ENCODE measurements at places on chromosomes 3 and 15. TPM values are rescaled to one million over a fixed set of nuclear protein-coding genes. Genes with fewer than 3 reads are reported as not detected.
A peak's percentile ranks its signal among the peaks of the same experiment; 100 is the strongest.

DNA sequence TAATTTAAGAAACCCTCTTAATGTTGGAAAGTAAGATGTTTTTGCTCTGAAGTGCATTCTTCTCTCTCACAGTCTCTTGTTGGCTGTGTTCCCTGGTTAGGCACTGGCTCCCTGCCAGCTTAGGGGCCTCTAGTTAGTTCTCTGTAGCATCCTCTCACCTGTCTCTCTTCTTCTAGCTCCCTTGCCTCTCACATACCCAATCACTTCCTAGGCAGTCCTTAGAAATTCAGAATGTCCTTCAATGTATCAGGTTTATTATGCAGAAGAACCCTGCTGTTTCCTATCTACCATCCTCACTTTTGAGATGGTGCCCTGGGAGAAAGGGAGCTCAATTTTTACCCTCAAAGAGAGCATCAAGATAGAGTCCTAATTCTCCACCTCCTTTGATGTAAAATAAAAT, 36.2 kb upstream of the CPNE4 start:
- no peak for DNase-seq

- no peak for DNase-seq
Measured at GRCh38 chr3:171348121-171348520, 112.1 kb downstream of the TNIK start.

CAPN3 gene
- total RNA-seq = 7.6 TPM

DNA sequence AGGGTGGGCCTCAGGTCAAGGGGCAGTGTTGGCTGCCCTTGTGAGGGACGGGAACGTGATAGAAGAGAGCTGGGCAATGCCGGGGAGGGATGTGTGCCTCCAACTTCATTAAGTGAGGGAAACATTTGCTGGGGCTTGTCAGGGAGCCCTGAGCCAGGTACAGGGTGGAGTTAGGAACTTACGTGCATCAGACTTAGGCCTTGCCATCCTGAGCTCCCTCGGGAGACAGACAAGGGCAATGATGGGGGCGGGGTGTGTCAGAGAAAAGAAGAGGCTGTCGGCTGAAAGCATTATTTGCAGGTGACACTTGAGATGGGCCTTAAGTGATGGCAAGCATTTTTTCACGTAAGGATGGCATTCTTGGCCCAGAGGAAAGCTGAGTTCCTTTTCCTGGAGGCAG, 1.6 kb downstream of the FAM131A start:
- DNase-seq = no peak

RTP1 gene
- total RNA-seq = not detected

CISH gene
- 12.5 TPM for total RNA-seq

IL12A gene
- total RNA-seq = not detected

NIPA2 gene
- total RNA-seq = 26.9 TPM

DNA sequence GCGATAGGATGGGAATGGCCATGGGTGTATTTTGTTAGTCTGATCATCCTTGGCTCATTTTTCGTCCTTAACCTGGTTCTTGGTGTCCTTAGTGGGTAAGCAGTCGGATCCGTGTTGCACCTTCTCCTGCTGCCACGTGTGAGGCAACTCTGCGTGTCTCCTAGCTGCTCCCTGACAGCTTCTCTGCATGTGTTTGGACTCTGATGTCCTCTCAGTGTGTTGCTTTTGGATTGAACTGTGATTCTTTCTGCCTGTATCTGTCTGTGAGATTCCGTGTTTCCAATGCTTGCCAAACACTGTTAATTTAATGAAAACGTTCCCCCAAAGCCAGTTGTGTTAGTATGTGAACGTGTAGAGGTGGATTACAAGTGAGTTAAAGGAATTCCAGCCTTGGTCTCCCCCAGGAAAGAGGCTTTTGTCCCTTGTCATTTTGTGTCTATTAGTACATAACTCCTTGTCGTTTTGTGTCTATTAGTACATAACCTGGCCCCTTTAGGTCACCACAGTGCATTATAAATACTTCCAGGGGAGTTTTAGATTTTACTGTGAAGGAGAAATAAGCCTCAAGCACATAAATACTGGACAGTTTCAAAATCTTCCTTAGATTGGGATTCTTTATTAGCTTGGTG, 172.4 kb downstream of the CHDH start:
- no peak for DNase-seq

MNS1 gene
- 2.2 TPM for total RNA-seq

- DNase-seq = no peak
Measured at GRCh38 chr3:9779075-9779593, 9.4 kb upstream of the CAMK1 start.

DNA sequence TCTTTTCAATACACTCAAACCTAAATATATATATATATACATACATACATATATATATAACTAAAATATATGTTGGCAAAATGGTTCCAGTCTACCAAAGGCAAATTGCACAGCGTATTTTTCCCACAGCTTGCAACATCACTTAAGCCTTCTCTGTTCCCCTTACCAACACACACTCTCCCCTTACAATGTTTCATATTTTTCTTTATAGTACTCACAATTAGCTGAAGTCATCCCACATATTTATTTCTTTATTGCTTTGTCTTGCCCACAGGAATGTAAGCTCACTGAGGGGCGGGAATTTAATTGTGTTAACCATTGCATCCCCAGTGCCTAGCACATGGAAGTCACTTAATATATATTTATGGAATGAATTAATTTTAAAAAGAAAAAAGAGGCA, 288.3 kb downstream of the ULK4 start:
- DNase-seq = no peak

- no peak for DNase-seq
Measured at GRCh38 chr3:31448882-31449243, 83.9 kb upstream of the STT3B start.

FRMD5 gene
- 0.37 TPM for total RNA-seq

- DNase-seq = no peak
Measured at GRCh38 chr15:95990833-95991232, 339.7 kb upstream of the NR2F2 start.

- DNase-seq = no peak
Measured at GRCh38 chr15:48494631-48495030, 150.9 kb downstream of the FBN1 start.

SLC9C1 gene
- total RNA-seq = 1.4 TPM

DNA sequence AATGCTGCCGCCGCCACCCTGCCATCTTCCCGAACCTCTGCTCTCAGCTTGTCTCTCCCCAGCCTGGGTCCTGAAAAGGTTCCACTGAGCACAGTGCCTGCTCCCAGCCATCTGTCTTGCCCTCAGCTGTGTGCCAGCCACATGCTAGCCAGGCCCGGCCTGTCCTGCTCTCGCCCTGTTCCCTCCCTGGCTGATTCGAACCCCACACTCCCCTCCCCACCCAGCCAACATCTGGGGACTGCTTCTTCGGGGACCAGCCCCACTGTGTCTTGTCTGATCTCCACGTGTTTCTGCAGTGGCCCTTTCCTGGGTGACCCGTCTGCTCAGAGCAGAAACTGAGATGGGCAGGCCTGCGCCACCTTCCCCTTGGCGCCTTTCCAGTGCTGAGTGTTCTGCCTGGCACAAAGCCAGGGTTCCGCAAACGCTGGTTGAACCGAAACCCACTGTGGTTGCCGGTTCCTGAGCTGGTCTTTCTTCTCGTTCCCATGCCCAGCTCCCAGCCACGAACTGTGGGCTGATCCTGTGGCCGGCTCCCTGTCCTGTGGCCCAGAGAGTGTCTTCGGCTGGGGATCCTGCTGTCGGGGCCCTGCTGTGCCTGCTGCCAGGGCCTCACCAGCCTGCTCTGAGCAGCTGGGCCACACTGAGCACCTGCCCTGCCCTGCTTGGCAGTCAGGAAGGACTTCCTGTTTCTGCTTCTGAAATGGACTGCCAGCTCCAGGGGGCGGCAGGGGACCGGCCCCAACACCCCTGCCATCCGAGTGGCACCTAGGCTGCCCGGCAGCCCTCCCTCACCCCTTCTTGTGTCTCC, 62.7 kb upstream of the KLF13 start:
- DNase-seq = peak; percentile 95

DNA sequence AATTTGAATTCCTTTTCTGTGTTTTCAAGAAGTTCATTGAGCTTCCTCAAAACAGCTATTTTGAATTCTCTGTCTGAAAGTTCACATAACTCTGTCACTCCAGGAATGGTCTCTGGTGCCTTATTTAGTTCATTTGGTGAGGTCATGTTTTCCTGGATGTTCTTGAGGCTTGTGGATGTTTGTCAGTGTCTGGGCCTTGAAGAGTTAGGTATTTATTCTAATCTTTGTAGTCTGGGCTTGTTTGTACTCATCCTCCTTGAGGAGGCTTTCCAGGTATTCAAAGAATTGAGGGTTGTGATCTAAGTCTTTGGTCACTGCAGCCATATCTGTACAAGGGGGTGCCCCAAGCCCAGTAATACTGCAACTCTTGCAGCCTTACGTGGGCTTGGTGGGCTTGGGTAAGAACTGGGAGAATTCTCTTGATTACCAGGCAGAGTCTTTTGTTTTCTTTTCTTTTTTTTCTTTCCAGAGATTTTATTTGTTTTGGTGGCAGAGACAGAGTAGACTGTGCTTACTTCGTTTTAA, 19.3 kb upstream of the CCNDBP1 start:
- DNase-seq = no peak

AHSG gene
- not detected for total RNA-seq

- no peak for DNase-seq
Measured at GRCh38 chr3:188671971-188672370, 499.8 kb upstream of the TPRG1 start.

BNC1 gene
- 0.19 TPM for total RNA-seq

- DNase-seq = no peak
Measured at GRCh38 chr3:61591300-61591699, 29.9 kb downstream of the PTPRG start.

MASP1 gene
- 21.1 TPM for total RNA-seq

- no peak for DNase-seq
Measured at GRCh38 chr3:168250415-168250861, 154.7 kb upstream of the GOLIM4 start.

GRCh38 chr3:14467814-14468620, 65.6 kb downstream of the SLC6A6 start:
- no peak for DNase-seq

DNA sequence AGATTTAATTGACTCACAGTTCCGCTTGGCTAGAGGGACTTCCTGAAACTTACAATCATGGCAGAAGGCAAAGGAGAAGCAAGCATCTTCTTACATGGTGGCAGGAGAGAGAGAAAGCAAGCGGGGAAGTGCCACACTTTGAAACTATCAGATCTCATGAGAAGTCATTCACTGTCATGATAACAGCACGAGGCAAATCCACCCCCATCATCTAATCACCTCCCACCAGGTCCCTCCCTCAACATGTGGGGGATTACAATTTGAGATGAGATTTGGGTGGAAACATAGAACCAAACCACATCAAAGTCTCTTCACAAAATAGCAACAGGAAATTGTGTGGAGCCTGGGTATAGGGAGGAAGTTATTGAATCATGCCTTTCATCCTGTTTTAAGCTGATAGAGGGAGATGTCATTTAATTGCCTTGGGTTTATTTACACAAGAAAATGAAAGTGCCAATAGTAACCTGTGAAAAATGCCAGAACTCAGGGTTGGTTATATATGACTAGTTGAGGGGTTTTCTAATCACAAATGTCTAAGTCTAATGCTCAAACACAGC, 624.8 kb upstream of the LMCD1 start:
- no peak for DNase-seq

- no peak for DNase-seq
Measured at GRCh38 chr3:44892689-44893088, 18.3 kb downstream of the TGM4 start.

DNA sequence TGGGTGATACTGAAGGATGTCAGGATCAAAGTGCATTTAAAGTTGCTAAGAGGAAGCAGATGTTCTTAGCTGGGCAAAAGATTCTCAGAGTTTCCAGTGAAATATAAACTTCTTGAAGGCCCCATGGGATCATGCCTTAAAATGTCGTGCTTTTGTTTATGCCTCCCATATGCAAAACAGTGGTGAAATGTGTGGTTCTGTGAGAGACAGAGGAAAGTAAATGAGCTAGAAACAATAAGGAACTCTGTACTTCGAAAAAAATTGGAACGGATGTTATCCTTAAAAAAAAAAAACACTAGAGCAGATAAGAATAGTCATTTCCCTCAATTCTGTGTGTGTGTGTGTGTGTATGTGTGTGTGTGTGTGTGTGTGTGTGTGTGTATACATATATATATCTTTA, 497.0 kb upstream of the TBL1XR1 start:
- no peak for DNase-seq

DNA sequence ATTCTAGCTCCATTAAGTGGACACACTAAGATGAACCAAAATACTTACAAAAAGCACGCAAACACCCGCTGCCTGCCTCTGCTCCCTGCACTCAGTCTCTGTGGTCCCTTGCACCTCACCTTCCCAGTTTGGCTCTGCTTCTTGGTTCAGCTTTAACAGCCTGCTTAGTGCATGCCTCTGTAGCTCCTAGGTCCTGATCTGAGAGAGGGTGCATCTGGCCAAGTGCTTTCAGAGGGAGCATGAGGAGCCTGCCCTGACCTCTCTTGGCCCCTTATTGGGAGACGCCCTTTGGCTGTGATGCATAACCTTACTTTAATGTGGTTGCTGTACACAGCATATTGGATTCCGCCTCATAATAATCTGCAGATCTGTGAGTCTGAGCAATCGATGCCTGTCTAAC, 21.2 kb upstream of the ATP10A start:
- DNase-seq = no peak

MDFIC2 gene
- total RNA-seq = not detected

MYLK gene
- total RNA-seq = 1,887 TPM

GRCh38 chr3:40366203-40367162, 20.5 kb upstream of the ENTPD3 start:
- no peak for DNase-seq

CYP8B1 gene
- 0.14 TPM for total RNA-seq

GRCh38 chr15:56667517-56667916, 65.8 kb downstream of the ZNF280D start:
- no peak for DNase-seq

DNA sequence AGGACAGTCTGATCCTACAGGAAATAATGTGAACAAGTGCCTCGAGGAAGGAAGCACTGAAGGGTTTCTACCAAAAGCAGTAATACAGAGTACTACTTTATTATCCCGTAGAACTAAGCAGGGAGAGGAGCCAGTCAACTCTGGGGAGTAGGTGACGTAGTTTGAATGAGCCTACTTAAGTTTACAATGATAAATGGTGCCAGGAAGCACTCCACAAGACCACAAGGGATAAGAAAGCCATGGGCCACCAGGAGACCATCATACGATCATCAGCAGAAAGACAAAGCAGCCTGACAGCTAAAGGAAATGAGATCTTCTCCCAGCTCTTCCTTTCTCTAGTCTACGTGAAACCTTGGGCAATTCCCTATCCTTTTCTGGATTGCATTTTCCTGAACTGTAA, 27.3 kb downstream of the SST start:
- no peak for DNase-seq

DNA sequence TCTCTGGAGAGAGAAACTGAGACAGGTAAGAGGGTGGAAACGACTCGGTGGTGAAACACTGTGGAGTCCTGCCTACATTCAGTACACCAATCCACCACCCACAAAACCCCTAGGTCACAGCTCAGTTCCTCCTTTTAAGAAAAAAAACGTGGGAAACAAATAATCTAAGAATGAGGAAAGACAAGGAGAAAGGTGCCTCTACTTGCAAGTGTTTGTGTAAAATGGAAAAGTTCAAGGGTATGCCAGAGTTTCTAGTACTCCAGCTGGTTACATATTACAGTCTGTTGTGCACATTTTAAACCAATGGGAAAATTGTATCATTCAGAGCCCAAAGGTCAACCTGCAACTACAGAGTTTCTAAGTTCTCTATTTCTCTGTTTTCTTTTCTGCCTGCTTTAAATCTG, 32.2 kb downstream of the HGD start:
- no peak for DNase-seq

- no peak for DNase-seq
Measured at GRCh38 chr3:171168086-171168485, 141.6 kb upstream of the SLC2A2 start.

GRCh38 chr3:186287711-186288110, 74.3 kb downstream of the DGKG start:
- DNase-seq = no peak

- no peak for DNase-seq
Measured at GRCh38 chr3:31043184-31043819, 148.8 kb upstream of the GADL1 start.

RFT1 gene
- total RNA-seq = 15.7 TPM

Data from posterior vena cava (tissue), 2 donors.